ENCODE measurements at places on chromosomes 6 and 20.

GRCh38 chr6:151096255-151096612, 143.5 kb upstream of the AKAP12 start:
- DNase-seq: no peak

DNA sequence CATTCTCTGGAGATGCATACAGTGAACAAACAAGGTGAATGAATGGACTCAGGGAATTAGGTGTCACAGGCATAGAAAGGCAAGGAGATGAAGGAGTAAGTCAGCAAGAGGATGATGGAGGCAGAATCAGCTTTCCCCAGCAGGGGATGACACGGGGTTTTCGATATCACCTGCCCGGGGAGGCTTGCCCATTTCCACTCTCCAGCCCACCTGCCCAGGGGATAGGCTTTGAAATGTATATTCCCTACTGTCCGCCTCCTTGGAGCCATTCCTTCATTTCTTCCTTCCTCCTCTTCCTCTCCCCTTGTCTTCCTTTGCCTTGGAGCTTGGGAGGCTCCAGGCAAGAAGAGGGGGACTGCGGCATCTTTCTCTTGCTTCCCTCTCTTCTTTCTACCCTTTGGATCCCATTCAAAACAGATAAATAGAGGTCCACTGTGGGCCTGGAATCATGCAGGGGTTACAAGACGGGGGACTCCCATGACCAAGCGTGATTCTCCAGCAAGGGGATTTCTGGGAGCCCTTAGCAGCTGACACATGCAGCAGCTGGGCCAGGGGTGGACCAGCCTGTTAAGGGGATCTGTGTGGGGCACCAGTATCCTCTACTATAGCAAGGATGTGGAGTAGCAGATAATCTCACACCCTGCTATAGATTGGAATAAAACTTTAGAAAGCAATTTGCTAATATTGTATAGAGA, 23.5 kb upstream of the RNF24 start:
- DNase-seq: no peak

DNA sequence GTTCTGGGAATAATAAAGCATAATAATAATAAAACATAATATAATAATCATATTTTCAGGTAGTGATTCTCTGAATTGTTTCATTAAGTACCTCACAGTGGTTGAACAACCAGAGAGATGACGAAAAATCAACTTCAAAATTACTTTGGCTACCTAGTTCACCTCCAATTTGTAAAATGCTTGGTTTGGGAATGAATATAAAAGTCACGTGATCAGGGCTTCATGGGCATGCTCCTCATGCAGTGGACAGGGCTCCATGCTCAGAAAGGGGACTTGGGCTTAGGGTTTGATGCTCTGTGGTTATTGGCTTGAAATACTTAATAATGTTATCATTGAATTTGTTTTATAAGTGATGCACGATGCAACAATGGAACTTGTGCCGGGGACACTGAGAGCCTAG, 58.2 kb downstream of the HAO1 start:
- DNase-seq: no peak

- DNase-seq: no peak
These were observed 130.0 kb upstream of the ZNF217 start for GRCh38 chr20:53723621-53724020.

GRCh38 chr6:82894653-82895259, 170.9 kb downstream of the UBE3D start:
- DNase-seq: no peak

DNA sequence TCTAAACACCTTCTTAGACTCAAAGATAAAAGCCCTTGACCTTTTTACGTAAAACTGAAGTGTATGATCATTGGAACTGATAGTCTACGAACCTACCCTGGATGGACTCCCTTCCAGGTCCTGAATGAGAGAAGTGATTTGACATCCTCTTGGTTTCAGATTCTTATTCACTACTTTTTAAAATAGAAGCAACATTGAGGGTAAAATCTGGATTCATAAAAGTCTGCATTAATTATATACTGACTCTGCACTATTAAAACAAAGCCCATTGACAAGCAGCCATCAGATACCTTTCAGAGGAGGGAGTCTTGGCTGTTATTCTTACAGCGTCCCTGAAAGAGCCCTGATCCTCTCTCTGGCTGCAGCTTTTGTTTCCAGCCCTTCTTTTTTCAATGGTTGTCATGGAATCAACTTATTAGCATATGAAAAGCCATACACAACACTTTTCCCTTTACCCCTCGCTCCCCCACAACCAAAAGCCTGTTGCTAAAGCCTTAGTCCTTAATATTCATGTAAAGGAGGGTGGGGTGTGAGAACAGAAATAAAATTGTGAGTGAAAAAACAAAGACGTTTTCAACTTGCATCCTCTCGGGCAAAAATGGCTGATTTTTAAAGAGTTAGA, 270.0 kb upstream of the MARCKS start:
- DNase-seq: no peak

- no peak for DNase-seq
These were observed 78.4 kb upstream of the MLN start for GRCh38 chr6:33882154-33882553.

GRCh38 chr6:144969154-144969553, 684.0 kb downstream of the UTRN start:
- DNase-seq: no peak

DNA sequence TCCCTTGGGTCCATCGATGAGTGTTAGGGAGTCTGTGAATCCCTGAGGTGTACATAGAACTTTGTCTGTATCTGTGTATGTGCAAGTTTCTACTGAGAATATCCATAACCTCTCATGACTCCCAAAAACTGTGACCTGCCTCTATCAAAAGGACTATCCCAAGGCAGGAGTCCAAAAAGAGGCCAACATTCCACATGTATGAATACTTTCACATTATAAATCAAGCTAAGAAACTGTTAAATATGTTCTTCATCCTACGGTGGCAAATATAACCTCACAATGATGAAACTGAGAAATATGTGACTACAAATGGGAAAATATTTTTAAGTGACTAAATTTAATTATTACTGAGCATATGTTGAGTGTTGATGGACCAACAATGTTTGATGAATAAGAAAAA, 16.1 kb upstream of the STX11 start:
- DNase-seq: no peak

DNA sequence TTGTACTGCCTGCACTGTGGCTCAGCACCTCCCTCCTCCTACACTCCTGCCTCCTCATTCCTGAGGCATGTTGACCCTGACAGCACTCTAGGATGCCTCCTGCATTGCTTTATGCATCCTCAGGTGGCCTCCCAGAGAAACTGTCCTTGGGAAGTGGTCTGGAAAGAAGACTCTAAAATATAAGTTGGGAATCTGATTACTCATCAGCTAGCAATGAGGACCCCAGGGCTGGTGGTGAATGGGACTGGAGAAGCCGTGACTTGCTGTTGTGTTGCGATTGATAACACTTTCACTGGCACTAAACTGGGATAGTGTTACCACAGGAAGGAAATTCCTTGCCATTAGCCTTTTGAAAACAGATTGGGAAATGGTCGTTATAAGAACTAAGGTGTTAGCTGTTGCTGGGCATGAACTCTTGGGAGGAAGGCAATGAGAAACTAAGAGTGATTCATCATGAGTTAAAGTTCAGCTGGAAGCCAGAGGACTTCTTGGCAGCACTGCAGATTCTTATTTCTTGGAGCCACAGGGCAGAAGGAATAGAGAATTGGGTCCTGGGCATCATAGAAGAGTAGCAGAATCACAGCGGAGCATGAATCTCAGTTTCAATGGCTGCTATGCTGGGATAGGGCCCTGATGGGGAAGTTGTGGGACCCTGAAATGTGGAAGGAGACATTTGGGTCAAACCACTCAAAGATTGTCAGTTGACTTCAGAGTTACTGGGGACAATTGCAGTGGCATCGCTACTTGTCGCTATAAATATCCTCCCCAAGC, 10.1 kb upstream of the SIRPD start:
- no peak for DNase-seq

- no peak for DNase-seq
These were observed 102.1 kb downstream of the DLGAP4 start for GRCh38 chr20:36408219-36408618.

DNA sequence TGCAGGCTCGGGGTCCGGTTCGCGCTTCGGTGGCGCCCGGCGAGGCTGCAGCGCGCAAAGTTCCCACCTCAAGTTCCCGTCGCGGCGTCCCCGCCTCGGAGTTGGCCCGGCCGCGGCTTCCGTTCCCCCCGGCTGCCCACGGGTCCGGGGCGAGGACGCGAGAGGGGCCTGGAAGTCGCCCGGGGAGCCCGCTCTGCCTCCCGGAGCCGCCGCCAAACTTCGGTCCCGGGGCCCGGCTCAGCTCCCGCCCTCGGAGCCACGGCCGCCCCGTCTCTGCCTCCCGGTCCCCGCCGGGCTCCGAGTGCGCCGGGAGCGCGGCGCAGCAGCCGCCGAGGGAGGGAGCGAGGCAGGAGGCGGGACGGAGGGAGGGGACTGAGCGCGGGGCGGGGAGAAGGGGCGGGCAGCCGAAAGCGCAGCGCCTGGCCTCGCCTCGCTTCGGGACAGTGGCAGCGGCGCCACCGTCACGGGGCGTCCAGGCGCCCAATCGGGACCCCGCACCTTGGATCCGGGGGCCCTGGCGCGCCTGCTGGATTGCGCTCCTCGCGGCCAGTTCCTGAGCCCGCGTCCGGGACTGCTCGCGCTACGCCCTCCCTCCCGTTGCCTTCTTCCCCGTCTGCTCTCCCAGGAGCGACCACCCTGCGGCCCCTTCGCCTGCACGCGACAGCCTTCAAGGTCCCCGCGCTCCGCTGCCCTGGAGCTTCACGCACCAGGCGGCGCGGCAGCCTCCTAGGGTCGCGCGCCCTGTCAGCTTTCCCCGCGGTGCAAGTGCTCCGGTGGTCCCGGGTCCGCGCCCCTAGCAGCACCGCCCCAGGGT, at the start of gene KCNG1:
Gene KCNG1 (minus strand): TSS at position 305 of the 814 bp plus-strand sequence. CDS start 12,769 bp downstream, outside the sequence.
- no peak for DNase-seq

DNA sequence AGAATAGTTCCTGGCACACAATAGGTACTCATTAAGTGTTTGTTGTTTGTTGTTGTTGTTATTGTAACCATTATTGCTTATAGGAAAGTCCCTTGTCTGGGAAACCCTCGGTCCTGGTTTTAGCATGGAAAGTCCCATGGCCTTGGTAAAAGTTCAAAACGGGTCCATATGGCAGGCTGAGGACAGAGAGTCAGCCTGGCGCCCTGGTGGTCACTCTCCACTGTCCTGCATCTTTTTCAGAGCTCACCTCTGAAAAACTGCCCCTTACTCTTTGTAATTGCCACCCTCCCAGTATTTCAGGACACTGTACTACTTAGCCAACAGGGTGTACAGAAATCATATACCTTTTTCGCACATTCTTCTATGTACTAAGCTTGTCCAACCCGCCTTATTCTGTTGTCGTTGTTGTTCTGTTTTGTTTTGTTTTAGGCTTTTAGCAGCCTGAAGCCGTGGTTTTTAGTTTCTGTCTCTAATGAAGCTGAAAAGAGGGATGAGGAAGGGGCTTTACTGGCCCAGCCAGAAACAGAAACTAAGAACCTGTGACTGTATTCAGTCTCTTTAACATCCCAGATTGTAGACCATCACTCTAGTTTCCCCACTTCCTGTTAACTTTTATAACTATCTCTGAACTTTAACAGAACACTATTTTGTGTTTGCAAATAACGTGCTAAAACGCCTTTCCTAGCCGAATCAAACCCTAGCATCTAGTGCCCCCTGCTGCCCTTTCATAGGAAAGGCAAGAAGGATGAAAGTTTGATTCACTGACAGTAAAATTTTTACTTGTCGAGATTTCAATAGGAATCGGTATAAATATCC, 7.6 kb upstream of the TMEM14A start:
- DNase-seq: peak; percentile 28

DNA sequence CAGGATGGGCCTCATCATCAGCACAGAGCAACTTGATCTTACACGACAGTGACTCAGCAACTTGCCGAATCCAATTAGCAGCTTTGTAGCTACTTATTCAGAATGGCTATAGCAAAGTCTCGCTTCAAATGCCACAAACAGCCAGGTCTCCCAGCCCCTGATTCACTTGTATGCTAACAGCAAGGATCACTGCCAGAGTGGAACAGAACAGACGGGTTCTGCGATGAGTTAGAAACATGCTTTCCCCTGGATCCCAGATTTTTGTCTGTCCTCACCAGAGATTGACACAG, 254.4 kb downstream of the NRN1 start:
- no peak for DNase-seq

DNA sequence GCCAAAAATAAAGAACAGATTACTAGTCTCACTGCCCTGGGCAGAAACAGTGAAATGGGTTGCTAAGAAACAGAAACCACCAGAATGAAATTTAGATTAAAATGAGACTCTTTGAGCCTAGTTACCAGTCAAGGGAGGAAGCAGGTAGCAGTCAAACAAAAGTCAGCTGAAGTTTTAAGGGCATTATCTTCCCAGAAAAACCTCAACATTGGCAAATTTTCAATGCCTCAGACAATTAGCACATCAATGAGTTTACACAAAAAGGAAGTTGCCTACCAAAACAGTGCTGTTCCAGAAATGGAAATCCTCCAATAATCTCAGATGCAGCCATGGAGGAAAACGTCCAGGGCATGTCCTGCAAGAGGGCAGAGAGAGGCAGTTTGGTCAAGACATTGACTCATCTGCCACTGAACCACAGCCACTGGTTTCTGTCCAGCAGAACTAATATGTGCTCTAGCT, 399.7 kb upstream of the ADGRB3 start:
- DNase-seq: peak; percentile 4

GRCh38 chr20:39825950-39826349, 863.1 kb downstream of the MAFB start:
- DNase-seq: no peak

GRCh38 chr6:24923885-24924401, 11.8 kb downstream of the RIPOR2 start:
- DNase-seq: no peak

DNA sequence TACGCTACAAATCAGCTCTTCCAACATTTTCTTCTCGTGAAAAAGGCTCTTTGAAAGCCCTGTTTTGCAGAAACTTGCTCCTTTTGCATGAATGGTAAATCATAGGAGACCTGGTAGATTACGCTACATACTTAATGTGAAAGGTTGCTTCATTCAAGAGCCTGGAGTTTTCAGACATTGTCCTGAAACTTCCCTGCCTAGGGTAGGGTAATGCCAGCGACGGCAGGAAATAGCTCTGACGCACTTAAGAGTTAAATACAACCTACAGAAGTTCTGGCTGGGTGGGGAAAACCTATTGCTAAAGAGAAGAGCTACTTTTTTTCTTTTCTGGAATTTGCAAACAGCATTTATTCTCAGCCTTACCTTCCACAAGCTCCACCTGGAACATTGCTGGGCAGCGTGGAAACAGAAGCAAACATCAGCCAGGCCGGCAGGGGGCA, 144.5 kb downstream of the LPA start:
- no peak for DNase-seq

Data from GF-D8 (cell line).